ENCODE measurements at places on chromosomes 1 and 21.
A peak's percentile ranks its signal among the peaks of the same experiment; 100 is the strongest.

DNA sequence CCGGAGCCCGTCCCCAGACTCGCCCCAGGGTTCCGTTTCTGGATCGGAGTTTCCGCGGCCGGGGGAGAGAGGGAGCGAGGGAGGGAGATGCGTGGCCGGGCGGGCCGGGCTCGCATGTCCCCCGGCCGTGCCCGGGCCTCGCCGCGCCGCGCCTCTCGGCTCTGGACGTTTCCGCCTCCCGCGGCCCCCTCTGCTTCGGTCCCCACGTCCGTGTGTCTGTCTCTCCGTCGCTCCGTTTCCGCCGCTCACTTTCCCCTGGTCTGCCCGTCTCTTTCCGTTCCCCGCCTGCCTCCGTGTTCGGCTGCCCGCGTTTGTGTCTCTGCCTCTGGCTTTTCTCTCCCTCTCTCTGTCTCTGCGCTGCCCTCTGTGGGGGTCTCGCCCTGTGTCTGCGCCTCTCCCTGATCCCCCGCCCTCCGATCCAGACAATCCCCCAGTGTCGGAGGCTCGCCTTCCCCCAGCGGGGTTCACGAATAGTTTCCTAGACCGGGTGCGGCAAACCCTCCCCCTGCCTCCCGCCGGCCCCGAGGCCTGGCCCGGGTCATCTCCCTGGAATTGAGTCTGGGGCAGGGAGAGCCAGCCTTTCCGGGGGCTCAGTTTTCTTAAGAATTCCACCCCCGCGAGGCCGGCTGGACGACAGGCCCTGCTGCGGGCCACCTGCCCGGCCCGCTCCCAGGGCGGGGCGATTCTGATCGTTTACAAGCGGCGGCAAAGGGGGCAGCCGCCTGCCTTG is 735 bp downstream of the NBL1 start:
- DNase-seq: peak; percentile 53

DNA sequence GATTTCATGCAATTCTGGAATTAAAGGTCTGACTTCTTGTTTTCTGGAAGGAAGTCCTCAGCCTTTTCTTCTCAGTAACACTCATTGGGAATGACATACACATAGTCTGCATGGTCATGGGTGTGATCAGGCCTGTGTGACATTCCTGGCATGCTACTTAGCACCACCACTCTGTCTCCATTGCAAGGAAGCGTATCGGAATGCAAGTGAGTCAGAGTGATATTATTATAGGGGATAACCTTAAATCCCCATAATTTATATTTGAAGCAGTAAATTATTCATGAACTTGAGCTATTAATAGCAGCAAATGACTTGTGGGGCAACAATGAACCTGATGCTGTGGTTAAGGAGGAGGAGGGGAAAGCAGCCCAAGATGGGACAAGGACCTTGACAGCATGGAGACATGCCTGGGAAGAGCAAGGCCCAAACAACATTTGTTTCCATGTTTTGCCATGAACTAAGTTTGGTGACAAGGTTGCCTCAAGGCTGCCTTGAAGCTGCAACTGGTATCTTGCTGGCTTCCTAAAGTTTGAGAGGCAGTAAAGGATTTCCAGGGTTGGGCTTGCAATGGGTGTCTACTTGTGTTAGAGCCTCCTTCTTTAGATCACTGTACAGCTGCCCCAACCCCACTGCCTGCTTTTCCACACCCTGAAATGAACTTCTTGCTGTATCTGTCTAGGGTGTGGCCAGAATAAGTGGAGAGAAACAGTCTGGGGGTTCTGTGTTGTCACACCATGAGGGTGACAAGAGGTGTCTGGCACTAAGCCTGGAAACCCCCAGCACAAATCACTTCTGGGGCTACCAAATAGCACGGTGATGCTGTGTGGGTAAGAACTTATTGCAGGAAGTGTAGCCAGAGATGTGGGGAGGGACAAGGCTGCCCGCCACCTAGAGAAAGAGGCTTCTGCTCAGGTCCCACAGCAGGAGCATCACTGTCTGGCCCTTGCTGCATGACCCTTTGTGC is 4.6 kb downstream of the MAB21L3 start:
- no peak for DNase-seq

- no peak for DNase-seq
These were observed 14.1 kb downstream of the KRTCAP2 start for GRCh38 chr1:155158991-155159390.

DNA sequence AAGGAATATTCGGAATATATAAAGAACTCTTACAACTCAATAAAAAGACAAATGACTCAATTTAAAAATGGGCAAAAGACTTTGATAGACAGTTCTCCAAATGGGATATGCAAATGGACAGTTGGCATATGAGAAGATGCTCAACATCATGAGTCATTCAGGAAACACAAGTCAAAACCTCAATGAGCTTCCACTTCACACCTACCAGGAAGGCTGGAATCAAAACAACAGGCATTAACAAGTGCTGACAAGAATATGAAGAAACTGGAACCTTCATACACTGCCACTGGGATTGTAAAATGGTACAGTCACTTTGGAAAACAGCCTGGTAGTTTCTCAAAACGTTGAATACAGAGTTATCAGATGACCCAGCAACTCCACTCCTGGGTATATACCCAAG is 17.2 kb downstream of the PGBD5 start:
- no peak for DNase-seq

GRCh38 chr1:226001963-226002666 is 3.0 kb upstream of the SDE2 start:
- peak; percentile 80 for DNase-seq

DNA sequence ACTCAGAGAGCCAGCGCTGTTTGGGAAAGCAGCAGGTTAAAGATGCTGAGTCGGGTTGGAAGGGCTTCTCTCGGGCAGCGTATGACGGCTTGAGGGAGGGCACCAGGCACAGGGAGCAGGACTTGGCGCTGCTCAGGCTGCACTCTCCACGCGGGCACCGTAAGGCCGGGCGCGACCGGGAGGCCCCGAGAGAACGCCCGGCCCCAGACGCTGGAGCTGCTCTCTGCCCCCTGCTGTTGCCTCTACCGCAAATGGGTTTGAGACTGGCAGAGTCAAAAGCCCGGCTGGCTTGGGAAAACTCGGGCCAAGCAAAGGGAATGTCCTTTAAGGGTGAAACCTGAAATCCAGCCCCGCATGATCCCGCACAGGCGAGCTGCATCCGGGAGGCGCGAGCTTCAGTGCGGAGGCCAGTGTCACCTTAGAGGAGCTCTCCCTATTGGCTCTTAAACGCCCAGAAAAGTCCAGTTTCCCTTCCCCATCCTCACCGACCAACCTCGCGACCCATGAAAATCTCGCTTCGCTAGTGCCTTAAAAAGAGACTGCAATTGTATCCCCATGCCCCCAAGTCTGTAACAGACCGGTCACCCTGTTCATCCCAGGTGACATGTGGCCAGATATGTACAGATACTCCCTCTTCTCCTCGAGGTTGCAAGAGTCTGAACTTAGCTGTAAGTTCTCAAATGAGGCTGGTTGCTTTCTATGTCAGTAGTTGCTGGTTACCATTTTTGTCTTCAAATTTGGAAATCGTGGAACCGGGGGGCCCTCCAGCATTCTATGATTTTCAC is 1.1 kb downstream of the PRRX1 start:
- no peak for DNase-seq

DNA sequence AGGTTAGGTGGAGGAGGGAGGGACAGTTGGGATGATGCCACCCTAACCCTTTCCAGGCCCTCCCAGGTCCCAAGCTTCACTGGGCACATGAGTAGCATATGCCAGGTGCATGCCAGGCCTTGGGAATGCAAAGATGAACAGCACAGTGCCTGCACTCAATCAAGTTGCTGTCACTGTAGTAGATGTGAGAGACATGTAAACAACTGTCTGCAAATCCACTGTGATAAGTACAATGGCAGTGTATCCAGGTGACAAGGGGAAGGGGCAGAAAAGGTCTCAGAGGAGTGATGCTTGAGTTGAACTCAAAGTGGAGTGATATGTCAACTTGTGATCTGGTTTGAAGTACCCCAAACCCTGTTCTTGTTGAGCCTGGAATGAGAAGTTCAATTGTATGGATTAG is 49.5 kb upstream of the LRRN2 start:
- no peak for DNase-seq

- DNase-seq: no peak
These were observed 8.4 kb upstream of the USP33 start for GRCh38 chr1:77768006-77768405.

GRCh38 chr1:81832573-81832972 is 31.8 kb downstream of the ADGRL2 start:
- no peak for DNase-seq

DNA sequence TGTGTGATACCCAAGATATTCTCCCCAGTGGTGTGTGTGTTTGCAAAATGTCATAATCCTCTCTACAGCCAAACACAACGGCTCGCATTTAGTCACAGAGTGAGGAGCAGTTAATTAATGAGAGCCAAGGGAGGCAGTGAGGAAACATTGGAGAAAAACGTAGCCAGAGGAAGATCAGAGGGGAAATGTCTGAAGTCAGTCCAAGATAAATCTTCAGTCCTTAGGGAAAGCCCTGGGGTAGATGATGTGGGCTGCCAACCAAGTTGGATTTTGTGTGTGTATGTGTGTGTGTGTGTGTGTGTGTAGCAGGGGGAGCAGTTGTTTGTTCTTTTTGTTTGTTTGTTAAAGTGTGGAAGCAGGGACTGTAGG is 201.0 kb upstream of the PTBP2 start:
- DNase-seq: no peak

GRCh38 chr21:38822778-38823238 is 17.1 kb downstream of the ETS2 start:
- DNase-seq: no peak

- DNase-seq: no peak
These were observed 706.3 kb downstream of the ADGRL2 start for GRCh38 chr1:82507011-82507410.

DNA sequence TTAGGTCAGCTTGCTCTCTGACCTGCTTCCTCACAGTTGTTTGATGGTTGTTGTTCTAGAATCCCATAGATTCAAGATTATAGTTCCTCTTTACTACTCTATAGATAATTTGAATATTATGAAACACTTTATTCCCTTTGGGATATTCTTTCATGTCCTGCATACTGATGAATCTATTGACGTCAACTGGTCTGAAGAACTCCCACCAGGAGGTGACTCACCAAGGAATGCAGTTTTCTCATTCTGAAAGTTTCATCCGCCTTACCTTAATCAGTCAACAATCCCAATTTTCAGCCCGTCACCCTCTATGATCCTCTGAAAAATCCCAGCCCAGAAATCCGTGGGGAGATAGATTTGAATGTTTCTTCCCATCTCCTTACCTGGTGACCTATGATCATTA is 834.1 kb upstream of the PRMT6 start:
- DNase-seq: no peak

DNA sequence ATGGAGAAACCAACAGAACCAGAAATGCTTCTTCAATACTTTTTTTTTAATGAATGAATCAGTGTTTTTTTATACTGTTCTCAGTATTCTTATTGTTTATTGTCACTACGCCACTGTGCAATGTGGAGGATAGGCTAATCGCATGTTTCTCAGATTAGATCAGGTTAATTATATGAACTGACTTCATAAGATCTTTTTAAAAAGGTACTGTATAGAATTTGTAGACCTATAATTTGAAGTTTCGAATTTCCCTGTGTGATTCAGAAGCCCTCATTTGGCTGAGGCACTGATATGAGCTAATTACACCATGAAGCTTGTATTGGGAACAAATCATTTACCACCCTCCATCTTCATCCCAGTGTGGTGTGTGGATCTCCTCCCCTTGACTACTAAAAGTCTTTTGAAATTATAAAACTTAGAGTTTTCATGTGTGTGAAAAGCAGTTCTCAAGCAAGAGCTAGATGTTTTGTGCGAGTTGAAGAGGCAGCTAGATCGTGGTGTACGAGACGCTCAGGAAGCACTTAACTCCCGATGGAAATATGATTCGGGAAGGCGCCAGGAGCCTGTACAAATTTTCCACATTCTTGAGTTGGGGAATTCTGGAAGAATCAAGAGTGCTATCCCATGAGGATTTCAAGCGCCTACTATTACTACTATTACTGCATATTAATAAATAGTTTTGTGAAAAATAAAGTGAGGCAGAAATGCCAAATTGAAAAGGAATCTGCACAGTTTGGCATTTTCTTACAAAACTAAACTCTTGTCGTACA is 52.1 kb upstream of the KCNE2 start:
- no peak for DNase-seq

GRCh38 chr1:9300573-9300972 is 7.9 kb downstream of the SPSB1 start:
- no peak for DNase-seq

GRCh38 chr1:178643349-178643748 is 81.7 kb upstream of the RALGPS2 start:
- DNase-seq: no peak

DNA sequence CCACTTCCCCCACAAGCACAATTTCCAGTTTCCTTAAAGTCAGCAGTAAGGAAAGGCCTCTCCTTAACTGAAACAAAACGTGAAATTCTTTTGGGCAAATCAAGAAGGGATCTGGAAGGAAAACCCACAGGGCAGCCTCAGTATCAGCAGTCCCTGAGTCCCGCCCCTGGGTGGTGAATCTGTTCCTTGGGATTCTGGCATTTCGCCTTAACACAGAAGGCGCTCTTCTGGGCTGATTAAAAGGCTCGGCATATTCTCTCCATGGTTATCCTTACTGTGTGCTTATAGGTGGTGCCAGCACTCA is 12.2 kb upstream of the RAB4A start:
- no peak for DNase-seq

DNA sequence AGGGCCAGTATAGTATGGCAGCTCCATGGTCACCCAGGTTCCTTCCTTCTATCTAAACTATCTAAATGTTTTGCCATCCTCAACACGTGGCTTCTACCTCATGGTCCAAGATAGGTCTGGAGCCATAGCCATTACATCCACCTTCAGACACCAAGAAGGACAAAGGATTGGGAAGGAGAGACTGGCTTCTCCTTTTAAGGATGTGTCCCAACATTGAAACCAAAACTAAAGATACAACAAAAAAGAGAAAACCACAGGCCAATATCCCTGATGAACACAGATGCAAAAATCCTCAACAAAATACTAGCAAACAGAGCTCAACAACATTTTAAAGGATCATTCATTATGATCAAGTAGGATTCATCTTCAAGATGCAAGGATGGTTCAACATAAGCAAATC is 24.8 kb downstream of the HSD11B1 start:
- no peak for DNase-seq

DNA sequence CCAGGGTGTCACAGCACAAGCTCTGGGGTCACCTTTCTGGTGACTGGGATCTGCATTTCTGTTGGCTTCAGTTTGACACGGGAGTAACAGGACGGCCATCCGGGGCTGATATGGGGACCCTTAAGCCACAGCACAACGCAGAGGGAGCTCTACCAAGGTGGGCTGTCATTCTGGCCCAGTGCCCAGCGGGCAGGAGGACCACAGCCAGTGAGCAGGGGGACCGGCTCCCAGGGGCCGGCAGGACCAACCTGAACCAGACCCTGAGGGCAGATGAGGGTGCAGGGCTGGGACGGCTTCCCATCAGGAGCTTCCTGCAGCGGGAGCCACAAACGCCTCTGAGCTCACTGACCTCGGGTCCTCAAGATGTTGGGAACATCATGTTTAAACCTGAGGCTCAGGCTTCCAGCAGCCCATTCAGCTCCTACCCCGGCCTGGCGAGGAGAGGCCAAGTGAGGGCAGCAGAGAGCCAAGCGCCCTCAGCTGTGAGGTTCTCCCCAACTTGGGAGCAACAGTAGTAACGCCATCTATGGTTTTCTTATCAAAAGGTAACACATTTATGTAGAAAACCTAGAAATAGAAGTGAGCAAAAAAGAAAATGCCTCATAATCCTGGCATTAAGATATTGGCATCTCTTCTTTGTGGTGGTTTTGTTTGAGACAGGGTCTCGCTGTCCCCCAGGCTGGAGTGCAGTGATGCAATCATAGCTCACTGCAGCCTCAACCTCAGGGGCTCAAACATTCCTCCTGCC is 26.8 kb downstream of the TMEM201 start:
- peak; percentile 61 for DNase-seq

- no peak for DNase-seq
These were observed 3.3 kb downstream of the URB1 start for GRCh38 chr21:32389337-32390015.

GRCh38 chr21:32138658-32139057 is 140.2 kb downstream of the MIS18A start:
- no peak for DNase-seq
